Stimulated activated CD8-positive, alpha-beta memory T cell treated with anti-CD3 and anti-CD28 coated beads, Interleukin-7, amount 100 ng/mL, for 4 hours (primary cell): ENCODE measurements at places on chromosomes 11 and 22.

- no peak for DNase-seq
These were observed 60.0 kb downstream of the GLYATL1 start for GRCh38 chr11:58999291-58999680.

DNA sequence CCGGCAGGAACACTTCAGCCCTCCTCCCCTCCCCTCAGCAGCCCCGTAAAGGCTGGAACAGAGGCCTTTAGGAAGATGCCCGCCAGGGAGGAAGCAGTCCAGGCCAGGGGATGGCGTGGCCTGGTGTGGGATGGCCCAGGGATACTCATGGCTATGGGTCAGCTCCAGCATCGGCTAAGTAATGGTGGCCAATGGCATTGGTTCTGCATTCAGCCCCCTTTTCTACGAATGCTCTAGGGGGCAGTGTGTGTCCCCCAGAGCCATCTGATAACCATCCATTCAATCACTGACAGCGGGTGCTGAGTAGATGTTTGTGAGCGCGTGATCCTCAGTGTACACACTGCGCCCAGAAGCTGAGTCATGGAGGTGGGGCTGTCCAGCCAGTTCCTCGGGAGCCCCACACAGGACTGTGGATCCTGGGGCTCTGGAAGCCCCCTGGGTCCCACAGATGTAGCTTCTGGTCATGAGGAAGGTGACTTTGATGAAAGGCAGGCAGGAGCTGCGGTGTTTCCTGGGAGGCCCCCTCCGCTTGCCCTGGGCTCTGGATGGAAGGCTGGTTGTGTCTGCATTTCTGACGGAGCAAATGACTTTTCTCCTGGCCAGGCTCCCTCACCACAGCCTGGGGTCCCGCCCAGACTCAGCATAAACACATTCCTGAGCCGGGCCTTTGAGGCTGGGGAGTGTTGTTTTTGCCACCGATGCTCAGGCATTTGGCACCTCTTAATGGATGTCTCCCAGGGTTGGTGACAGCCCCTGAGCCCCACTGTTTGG lies 46.5 kb downstream of the FBLN1 start:
- DNase-seq, result no peak

DNA sequence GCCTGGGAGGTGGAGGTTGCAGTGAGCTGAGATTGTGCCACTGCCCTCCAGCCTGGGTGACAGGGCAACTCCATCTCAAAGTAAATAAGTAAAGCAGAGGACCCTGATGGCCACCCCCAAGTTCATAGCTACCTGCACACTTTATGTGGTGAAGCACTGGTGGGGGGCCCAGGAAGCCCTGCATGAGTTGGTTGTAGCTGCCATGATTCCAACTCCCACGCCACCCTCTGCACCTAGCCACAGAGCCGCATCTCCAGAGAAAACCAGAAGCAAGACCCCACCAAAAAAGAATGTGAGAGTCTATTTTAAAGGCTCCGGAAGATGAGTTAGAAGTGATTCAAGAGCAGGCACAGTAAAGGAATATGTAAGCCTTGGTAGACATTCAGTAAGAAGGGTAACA lies 20.4 kb upstream of the TMA7B start:
- DNase-seq, result no peak

DNA sequence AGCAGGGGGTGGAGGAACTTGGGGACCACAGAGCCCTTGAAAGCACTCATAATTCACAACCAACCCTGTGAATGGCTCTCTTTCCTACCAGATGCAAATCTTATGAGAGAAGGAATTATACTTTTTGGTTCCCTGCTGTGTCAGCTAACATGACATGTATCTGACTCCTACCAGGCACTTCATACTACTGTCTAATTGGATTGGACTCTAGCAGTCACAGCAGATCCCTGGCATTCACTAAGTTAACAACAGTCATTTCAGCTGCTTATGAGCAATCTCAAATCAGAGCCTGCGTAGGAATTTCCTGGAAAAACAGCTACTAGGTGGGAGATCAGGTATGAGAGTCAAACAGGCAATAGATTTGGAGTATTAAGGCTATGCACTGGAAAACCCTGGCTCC lies 11.1 kb upstream of the ENDOD1 start:
- no peak for DNase-seq

GRCh38 chr11:78762105-78762504 lies 187.4 kb upstream of the NARS2 start:
- no peak for DNase-seq

DNA sequence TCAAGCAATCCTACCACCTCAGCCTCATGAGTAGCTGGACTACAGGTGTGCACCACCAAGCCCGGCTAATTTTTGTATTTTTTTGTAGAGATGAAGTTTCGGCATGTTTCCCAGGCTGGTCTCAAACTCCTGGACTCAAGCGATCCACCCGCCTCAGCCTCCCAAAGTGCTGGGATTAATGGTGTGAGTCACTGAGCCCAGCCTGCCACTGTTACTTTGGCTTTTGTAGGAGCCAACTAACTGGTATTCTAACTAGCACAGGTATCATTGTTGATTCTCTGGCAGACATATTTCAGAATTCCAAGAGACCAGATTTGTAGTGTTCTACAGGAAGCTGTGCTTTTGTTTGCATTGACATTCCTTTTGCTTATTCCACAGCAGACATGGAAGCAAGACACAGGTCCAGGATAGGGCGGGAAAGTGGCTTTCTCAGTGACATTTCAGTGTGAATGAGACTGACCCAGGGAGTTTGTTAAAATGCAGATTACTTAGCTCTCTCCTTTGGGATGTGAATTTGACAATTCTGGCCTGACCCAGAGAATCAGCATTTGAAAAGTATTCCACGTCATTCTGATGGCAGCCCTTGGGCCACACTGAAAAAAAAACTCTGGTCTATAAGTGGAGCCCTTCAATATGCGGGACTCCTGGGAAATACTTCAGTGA lies 52.2 kb upstream of the PAX6 start:
- DNase-seq, result no peak

DNA sequence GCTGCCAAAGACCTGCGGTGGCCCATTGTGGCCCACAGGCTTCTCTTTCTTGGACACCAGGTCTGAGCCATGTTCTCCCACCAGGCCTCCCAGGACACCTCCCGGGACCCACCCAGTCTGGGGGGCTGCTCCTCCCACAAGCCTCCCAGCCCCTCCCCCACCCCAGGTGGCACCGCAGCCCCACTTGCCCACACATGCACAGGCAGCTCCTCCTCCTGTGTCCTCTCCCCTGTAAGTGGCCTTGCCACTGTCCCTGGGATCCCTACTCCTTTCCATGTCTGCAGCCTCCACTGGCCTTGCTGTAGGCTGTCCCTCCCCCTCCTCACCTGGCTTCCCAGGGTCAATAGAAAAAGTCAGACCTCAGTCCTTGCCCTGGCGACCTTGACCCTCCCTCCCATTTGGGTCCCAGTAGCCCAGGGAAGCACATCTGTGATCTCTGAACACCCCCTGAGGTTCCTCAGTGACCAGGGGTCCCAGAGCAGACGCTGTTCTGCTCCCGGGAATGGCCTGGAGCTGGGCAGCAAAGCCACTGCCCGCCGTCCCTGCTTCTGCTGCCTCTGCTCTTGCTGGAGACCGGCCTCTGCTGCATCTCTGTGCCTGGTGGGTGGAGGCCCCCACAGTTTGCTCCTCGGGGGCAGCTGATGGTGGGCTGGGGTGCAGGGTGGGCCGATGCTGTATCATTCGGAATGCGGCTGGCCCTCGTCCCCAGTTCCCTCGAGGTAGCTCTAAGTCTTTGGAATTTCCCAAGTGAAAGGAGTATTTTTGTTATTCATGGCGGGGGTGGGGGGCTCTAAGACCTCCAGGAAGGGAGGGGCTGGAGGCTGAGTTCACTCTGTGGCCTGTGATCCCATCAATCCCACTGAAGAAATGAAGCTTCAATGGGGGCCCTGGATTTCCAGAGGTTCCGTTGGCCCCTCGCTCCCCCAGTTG lies 43.6 kb downstream of the ARHGAP8 start:
- no peak for DNase-seq
